ENCODE measurements at places on chromosomes 16 and 17.

DNA sequence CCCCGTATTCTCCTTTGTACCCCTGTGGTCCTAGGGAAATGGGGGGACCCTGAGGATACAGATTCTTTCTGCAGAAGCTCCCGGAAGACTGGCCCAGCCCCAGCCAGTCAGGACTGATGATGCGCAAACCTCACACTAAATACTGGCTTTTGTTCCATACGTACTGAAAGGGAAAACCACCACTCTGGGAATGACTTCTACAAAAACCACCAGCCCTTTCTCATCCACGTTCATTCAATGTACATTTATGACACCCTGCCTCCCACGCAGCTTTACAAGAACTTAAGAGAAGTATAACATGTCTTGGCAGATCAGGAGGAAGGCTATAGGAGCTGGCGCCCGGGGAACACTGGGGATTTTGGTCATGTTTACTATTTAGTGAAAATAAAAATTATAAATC lies 70.6 kb downstream of the MARCHF10 start:
- DNase-seq = no peak

DNA sequence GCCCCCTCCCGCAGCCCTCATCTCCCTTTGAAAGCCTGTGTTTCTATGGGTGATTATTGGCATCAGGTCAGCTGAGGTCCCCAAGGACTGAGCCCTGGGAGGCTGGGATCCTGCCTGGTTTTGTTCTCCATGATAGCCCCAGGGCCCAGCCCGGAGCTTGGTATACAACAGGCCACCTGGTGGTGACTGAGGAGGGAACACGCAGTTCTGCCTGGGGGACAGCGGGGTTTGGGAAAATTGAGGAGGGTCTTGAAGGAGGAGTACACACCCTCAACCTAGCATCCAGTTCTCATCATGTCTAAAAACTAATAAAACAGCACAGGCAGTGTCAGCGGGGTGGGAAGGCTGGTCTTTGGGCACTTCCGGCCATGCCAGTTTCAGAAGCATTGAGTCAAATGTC lies 335.1 kb downstream of the CPPED1 start:
- no peak for DNase-seq

DNA sequence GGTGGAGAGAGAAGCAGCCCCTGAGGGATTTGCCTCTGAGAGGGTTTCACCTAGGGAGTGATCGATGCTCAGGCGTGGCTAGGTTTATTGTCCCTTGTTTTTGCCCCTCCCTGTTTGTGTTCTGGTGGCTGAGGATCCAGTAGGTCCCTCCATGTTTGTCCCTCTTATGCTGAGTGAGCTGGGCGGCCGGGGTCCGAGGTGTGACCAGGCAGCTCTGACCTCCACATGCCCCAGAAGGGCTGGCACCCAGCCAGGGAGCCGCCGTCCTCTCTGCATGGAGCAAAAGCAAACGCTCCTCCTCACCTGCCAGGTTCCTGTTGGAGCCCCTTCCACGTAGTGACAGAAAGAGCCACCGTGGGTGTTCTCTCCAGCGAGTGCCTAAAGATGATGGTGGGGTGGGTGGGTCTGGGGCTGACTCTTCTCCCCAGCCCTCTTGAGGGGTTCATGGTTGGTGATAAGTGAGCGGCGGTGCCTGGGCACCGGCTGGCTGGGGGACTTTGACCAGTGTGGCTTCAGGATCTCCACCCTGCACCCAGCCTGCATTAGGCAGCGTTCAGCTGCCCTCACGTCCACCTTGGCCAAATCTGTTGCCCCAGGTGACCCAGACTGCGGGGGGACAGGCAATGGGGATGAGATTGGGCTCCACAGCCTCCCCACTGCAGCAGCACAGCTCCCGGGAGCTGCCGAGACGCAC lies 14.1 kb upstream of the NUDT16L1 start:
- no peak for DNase-seq

- DNase-seq = no peak
These were observed 7.9 kb downstream of the MYBBP1A start for GRCh38 chr17:4547118-4547906.

DNA sequence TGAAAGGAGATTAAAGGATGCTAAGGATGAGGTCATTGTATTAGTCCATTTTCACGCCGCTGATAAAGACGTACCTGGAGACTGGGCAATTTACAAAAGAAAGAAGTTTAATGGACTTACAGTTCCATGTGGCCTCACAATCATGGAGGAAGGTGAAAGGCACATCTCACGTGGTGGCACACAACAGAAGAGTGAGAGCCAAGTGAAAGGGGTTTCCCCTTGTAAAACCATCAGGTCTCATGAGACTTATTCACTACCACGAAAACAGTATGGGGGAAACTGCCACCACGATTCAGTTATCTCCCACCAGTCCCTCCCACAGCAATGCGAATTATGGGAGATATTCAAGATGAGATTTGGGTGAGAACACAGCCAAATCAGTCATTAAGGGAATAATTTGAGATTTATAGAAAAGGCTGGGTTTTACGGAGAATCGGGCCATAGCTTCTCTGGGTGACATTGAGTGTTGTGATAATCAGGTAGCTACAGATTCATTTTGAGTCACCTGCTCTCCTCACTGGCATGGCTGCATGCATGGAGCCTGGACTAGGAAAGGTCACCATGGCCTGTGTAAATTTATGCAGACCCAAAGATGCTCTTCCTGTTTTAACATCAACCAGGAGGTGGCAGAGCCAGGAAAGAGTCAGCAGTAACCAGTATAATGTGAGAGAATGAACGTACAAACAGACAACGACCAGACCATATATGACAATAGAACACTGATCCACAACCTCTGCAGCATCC lies 40.5 kb upstream of the DYNLRB2 start:
- no peak for DNase-seq

DNA sequence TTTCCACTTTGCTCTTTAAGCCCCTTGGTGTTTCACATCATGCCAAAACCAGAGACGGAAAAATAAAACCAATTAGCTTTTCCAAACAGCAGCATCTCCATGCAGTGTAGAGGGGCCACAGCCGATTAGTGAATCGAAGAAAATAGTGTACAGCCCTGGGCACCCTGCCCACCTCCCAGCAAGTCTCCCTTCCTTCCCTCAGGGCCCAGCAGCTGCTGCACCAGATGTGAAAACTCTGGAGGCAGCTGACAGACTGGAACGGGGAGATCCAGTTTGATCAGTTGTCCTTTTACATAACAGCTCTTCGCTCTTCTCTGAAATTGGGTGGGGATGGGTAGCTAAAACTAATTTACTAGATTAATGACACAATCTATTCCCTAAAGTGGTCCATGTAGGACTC lies 19.3 kb downstream of the TMEM11 start:
- no peak for DNase-seq

- peak; percentile 47 for DNase-seq
These were observed 85.9 kb downstream of the SNX29 start for GRCh38 chr16:12062343-12063003.

- DNase-seq = no peak
These were observed 157.1 kb downstream of the KATNIP start for GRCh38 chr16:27706866-27707685.

GRCh38 chr16:84806890-84807258 lies 12.9 kb upstream of the CRISPLD2 start:
- DNase-seq = no peak

GRCh38 chr16:9072806-9073341 lies 18.6 kb upstream of the HAPSTR1 start:
- DNase-seq = no peak

DNA sequence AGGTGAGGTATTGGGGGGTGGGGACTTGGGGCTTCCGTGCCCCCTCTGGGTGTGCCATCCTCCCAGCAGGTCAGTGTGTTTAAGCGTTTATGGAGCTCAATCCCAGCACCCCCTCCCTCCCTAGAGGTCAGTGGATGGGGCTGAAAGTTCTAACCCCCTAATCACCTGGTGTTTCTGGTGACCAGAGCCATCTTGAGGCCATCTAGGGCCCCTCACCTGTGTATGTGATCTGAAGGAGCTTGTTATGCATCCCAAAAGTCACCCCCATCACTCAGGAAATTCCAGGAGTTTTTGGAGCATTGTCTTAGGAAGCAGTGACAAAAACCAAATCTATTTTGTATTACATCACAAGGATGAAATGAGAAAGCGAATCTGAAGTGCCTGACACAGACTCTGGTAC lies 67.8 kb upstream of the NOL11 start:
- DNase-seq = no peak

- DNase-seq = no peak
These were observed 60.8 kb upstream of the CLEC18A start for GRCh38 chr16:69890114-69890891.

DNA sequence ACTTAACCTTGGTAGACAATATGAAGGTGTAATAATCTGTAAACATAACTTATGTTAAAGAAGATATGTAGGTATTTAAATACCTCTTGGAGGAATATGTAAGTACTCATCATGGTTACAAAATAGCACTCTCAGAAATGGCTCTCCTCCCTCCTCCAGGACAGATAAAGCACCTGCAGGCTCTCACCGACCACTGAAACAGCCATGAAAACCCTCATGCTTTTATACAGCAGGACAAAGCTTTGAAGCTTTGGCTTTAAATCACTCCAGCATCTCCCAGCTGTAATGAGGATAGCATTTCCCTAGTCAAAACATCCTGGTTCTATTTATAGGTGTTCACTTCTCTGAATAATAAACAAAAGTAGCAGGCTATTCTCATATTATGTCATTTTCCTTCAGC lies 69.1 kb upstream of the PMFBP1 start:
- DNase-seq = no peak

- DNase-seq = no peak
These were observed 66.6 kb downstream of the ANKRD11 start for GRCh38 chr16:89423681-89424260.

- DNase-seq = no peak
These were observed 162.0 kb downstream of the CCDC182 start for GRCh38 chr17:57582881-57583756.

GRCh38 chr17:81228420-81228819 lies 5.7 kb upstream of the CEP131 start:
- DNase-seq = no peak

GRCh38 chr16:7013990-7014389 lies 318.7 kb upstream of the RBFOX1 start:
- DNase-seq = peak; percentile 8

DNA sequence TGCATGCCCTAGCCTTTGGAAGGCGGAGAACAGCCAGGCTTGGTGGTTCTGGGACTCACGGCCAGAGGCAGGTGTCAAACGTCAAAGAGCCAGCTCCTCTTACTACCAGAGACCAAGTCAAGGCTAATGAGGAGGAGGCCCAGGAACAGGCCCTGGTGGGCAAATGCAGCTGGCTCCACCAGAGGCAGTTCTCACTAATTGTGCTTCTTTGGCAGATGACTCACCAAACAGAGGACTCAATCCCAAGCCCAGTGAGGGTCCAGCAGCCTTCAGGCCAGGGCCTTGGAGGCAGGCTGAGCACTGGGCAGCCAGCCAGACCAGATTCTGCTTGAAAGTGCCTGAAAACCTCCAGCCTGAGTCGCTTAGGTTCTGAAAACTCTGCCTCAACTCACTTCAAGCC lies 336.5 kb upstream of the CDH5 start:
- DNase-seq = no peak

- no peak for DNase-seq
These were observed 121.4 kb upstream of the FOXF1 start for GRCh38 chr16:86388976-86389375.

GRCh38 chr17:30031214-30031869 lies 85.3 kb upstream of the NSRP1 start:
- peak; percentile 20 for DNase-seq

DNA sequence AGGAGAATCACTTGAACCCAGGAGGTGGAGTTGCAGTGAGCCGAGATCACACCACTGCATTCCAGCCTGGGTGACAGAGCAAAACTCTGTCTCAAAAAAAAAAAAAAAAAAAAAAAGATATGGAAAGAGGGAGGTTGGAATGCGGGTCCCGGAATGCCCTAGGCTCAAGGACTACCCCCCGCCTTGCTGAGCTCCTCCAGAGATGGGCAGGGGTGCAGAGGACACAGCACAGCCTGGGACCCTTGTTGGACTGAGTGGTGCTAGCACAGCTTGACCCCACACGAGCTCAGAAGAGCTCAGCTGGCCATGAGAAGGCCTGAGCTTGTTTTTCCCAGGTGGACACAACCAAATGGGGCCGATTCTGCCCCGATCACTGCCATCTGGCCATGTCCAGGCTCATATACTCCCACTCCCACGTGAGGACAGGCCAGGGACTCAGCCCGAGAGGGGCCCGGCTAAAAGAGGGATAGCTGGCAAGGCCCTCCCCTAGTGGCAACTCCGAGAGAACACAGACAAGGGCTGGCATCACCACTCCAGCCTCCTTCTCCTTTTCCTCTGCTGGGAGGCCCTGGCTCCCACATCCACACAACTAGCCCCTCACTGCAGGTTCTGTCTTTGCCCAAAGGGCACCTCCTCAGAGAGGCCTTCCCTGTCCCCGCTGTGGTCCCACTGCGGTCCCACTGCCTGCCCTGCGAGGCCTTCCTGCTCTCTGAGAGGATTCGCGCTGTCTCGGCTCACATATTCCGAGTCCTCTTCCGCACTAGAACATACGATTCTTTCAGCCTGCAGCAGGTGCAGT lies 11.0 kb downstream of the SGCA start:
- DNase-seq = no peak

DNA sequence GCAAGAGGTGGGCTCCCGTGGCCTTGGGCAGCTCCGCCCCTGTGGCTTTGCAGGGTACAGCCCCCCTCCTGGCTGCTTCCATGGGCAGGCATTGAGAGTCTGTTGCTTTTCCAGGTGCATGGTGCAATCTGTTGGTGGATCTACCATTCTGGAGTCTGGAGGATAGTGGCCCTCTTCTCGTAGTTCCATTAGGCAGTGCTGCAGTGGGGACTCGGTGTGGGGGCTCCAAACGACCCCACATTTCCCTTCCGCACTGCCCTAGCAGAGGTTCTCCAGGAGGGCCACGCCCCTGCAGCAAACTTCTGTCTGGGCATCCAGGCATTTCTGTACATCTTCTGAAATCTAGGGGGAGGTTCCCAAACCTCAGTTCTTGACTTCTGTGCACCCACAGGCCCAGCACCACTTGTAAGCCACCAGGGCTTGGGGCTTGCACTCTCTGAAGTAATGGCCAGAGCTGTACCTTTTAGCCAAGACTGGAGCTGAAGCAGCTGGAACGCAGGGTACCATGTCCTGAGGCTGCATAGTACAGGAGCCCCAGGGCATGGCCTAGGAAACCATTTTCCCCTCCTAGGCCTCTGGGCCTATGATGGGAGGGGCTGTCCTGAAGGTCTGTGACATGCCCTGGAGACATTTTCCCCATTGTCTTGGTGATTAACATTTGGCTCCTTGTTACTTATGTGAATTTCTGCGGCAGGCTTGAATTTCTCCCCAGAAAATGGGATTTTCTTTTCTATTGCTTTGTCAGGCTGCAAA lies 6.0 kb downstream of the PRKAR1A start:
- DNase-seq = no peak

DNA sequence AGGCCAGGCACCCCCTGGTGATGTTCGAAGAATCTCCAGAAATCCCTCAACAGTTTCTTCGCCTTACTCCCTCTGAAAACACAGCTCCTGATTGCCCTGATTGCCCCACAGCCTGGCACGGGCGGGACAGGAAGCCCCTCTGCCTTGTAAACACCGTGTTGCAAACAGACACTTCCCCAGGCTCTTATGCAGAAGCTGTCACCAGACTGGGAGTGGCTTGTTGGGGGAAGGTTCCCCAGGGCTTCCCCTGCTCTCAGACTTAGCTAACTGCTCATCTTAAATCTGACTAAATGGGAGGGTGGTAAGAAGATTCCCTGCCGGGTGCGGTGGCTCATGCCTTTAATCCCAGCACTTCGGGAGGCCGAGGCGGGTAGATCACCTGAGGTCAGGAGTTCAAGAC lies 11.2 kb downstream of the PIK3R5 start:
- DNase-seq = peak; percentile 90
